ENCODE measurements at places on chromosomes 13 and 19.

GRCh38 chr13:43088093-43088511, 64.7 kb downstream of the DNAJC15 start:
- DNase-seq: no peak

DNA sequence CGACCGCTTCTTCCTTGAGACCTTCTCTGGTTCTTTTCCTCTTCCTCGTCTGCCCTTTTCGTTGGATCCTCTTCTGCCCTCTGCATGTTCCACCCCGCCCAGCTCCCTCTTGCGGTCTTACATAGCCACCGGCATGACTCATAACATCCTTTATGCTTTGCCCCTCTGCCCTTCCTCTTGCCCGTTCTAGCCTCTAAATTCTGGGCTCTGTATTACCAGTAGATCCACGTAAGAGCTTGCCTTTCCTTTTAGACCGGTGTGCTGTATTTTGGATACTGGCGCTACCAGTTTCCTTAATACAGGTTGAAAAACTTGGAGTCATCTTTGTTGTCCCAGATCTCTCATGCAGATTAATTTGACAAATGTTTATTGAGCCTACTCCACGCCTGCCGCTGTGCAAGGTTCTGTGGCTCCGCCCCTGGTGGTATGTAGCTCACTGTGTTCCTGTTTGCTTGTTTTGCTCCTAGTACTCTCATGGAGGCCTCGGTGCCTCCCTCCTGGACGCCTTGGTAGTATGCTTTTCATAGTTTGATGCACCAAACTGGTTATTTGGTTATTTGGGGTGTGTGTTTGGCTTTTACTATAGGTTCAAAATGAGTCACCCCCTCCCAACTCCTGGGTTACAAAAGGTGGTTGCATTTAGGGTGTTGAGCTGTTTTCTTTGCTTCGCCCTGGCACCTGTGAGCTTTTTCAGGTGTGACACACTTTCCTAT, 1.7 kb downstream of the GTF3A start:
- peak; percentile 59 for DNase-seq

- DNase-seq: no peak
Measured at GRCh38 chr13:20400774-20401173, 124.9 kb downstream of the CRYL1 start.

DNA sequence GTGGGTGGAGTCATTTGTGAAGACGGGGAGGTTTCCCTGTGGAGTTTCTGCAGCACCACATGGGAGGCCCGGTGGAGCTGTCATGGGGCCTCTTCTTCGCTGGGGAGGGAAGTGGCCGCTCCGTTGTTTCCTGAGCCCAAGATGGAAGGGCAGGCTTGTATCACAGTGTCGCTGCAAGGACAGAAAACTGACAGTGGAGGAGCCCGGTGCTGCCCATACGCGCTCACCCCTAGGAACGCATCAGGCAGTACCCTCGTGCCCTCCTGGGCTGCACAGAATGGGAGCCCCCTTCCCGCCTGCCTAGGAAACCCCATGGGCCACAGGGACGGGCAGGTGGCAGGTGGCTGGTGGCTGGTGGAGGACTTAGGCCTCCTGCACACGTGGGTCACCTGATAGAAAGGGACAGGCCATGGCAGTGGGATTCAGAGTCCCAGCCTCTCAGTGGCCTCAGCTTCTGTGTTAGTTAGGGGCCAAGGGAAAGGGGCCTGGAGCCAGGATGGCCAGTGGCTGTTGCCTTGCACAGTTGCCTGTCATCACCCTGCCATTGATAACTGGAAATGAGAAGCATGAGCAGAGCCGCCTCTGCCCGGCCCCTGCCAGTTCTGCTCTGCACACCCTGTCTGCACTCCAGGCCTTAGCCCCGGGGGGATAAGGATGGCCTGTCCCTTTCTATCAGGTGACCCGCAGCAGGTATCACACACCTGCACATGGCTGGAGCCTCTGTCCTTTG, 7.6 kb downstream of the COL4A2 start:
- DNase-seq: no peak

DNA sequence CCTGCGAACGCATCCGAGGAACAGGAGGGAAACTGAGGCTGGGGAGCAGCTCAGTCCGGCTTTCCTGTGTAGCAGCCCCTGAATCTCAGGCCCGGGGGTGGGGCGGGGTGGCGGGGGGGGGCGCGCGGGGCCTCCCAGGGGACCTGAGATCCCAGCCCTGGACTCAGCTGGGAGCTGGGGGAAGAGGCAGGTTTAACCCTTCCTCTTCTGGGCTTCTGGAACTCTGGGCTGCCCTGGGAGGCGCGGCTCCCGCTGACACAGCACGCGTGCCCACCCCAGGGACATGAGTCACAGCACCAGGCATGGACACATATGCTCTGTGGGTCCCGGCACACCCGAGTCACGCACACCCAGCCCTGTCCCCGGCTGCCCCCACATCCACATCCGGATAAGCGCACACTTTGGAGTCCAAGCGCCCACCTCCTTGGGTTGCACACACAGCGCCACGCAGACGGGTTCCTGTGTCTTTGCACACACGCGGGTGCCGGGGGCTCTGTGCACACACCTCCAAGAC, 3.5 kb upstream of the CIRBP start:
- DNase-seq: no peak

DNA sequence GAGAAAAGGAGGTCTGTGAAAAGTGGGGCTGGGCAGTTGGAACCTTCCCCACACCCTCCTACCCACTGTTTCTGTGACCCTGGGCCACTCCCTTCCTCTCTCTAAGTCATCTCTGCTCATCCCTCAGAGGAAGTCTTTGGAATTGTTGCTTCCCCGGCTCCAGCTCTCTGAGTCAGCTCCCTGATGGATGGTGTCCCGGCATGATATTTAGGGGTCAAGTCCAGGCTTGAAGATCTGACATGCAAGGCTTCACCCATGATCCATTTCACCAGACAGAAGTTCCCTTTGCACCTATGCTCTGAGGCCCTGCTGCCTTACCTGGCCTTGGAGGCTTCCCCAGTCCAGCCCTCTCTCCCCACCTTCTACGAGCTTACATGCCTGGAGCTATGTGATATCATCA, 13.3 kb downstream of the EXOC3L2 start:
- no peak for DNase-seq

- no peak for DNase-seq
Measured at GRCh38 chr13:113274721-113275120, 22.3 kb upstream of the LAMP1 start.

- DNase-seq: no peak
Measured at GRCh38 chr19:6222884-6223283, 56.9 kb downstream of the MLLT1 start.

DNA sequence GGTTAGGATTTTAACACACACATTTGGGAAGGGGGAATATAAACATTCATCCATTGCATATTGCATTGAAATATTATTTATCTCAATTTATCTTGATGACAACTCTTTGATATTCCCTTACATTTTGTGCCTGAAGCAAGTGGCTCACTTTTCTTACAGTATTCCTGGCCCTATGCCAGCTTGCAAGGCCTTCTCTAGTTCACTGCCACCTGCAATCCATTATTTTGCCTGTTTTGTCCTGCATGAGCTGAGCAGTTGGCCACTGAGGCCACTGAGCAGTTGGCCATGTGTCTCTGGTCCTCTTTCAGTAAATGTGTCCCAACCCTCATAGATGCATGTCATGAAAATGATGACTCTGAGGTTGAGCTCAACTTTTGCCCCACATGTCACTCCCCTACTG, 49.8 kb downstream of the CBY2 start:
- no peak for DNase-seq

All from activated CD8-positive, alpha-beta memory T cell treated with anti-CD3 and anti-CD28 coated beads for 4 hours (primary cell).